Type B pancreatic cell (in vitro differentiated cells): ENCODE measurements at places on chromosomes 16 and 17. TPM values are rescaled to one million over a fixed set of nuclear protein-coding genes. Genes with fewer than 3 reads are reported as not detected.

HSD11B2 gene
- total RNA-seq: 5.4 and 8.5 TPM in 2 replicates

C16orf96 gene
- total RNA-seq: 0.14 and 0.43 TPM in 2 replicates

MEIOB gene
- total RNA-seq: not detected in 2 replicates

DNA sequence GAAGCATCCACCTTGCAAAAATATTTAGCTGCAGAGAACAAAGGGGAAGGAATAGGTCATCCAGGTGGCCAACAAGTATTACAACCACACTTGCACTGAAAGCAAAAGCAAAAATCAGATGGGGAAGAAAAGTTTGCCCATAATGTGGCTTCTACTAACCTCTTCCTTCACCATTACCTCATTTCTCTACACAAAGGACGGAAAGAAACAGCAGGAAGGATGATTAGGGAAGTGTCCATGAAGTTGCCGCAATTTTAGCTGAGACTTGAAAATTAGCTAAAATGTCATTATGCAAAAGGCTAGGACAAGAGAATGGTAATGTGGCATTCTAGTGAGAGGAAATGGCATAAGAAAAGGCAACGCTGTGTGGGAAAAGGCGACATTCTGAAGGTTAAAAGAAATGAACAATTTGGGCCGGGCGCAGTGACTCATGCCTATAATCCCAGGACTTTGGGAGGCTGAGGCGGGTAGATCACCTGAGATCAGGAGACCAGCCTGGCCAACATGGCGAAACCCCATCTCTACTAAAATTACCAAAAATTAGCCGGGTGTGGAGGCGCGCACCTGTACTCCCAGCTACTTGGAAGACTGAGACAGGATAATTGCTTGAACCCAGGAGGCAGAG is 13.7 kb downstream of the KANSL1 start:
- no peak for DNase-seq
- H3K27ac ChIP-seq: peak overlapping the region; percentile 2
- H3K27me3 ChIP-seq: no peaks in the 10 kb centered on the region
- peaks cover 10% of the 10 kb centered on the region for H3K36me3 ChIP-seq

GRCh38 chr16:13315642-13316427 is 414.4 kb downstream of the SHISA9 start:
- H3K27ac ChIP-seq: no peak overlapping the region
- no peaks in the 10 kb centered on the region for H3K4me1 ChIP-seq
- no peak for DNase-seq
- no peak overlapping the region for H3K4me3 ChIP-seq
- H3K36me3 ChIP-seq: no peaks in the 10 kb centered on the region

GRCh38 chr16:79067600-79067999 is 532.9 kb downstream of the MAF start:
- no peak for DNase-seq
- peaks cover 4% of the 10 kb centered on the region for H3K27me3 ChIP-seq
- H3K4me1 ChIP-seq: peaks cover 14% of the 10 kb centered on the region

DNA sequence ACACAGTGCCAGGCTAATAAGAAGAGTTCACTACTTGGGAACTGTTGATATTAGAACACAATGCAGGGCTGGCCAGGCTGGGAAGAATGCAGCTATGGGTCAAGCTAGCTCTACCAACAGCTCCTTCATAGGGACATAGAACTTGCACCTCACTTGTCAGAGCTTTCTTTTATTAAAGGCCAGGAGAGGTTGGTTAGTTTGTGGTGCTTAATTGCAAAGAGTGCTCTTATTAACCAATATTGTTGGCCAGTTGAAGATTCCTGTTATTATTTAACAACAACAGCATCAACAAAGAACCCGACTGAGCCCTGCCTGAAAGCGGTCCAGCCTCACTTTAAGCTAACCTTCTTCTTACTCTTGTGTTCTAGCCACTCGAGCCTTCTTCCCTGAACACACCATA is 43.4 kb upstream of the ANKFN1 start:
- H3K4me1 ChIP-seq: peaks cover 7% of the 10 kb centered on the region
- H3K36me3 ChIP-seq: no peaks in the 10 kb centered on the region
- no peak overlapping the region for H3K27ac ChIP-seq

DNA sequence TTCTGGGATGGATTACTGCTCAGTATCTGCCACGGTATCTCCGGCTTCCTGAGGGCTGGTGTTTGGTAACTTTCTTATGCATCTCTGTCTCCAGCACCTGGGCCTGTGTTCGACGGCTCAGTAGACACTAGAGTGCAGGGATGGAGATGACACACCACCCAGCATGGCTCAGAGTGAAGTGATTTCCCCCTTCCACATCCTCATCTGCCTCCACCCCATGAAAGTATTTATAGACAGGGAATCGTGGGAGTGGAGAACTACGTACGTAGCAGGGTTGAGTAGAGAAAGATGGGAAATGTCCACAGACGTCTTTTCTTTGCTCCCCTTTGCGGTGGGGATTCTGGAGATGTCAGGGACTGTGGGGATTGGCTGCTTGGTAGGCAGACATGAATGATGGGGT is 11.8 kb upstream of the SLC25A19 start:
- H3K4me3 ChIP-seq: no peak overlapping the region
- H3K4me1 ChIP-seq: no peaks in the 10 kb centered on the region
- H3K27me3 ChIP-seq: no peaks in the 10 kb centered on the region

DNA sequence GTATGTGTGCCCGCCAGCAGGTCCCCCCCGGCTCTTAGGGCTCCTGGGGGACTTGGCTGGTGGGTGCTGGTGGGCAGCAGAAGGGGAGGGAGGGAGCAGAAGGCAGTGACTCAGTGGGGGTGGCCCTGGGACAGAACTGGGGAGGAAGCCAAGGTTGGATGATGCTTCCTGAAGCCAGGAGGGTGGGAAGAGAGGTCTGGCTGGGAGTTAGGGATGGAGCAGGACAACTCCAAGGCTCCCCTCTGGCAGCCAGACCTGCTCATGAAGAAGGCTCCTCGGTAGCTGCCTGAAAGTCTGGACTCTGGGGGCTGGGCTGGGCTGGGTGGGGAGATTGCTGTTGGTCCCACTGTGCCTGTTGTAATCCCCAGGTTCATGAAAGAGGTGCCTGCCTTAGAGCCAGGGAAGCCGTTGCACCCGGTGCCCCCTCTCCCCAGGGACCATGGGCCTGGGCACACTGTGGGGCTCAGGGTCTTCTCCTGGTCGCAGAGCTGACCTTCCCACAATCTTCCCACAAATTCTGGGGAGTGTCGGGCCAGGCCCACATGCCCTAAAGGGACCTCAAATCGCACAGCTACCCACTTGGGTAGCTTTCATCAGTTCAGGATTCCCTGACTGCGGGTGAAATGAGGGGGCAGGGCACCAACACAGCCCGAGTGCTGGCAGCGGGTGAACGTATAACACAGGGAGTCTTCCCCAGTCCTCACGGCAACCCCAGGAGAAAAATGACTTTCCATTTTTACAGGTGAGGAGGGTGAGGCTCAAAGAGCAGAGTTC is 1.1 kb upstream of the PLEKHG4 start:
- H3K27ac ChIP-seq: no peak overlapping the region
- H3K36me3 ChIP-seq: no peaks in the 10 kb centered on the region
- DNase-seq: no peak
- peak overlapping the region; percentile 78 for H3K4me3 ChIP-seq
- H3K4me1 ChIP-seq: no peaks in the 10 kb centered on the region

GRCh38 chr17:40399185-40399584 is 18.5 kb downstream of the TOP2A start:
- no peaks in the 10 kb centered on the region for H3K4me1 ChIP-seq
- H3K27ac ChIP-seq: no peak overlapping the region
- DNase-seq: no peak
- H3K36me3 ChIP-seq: peaks cover 15% of the 10 kb centered on the region
- no peak overlapping the region for H3K4me3 ChIP-seq

DNA sequence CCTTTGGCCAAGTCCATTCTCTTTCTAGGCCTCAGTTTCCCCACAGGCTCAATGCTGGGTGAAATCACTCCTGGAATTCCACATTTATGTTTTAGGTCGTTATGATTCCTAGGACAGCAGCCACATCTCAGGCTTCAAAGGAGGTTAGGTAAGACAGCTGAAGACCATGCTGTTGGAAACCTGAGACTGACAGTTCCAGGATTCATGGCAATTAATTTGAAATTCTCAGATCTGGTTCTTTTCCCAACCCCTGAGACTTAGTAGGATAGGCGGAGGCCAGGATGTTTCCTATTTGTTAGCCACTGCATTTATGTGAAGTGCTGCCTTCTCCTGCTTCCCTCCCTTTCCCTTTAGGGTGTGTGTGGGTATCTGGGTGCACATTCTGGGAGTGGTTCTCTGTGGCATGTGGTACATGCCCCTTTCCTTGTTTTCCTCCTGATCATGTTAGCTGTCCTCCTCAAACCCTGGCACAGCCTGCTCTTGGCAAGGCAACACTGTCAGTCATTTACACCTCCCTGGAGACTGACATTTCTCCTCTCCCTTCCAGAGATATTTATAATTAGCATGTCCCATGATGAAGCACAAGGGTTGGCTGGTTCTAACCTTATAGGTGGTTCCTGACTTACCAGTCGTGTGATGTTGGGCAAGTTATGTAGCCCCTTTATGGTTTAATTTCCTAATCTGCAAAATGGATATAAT is 91.4 kb upstream of the SALL1 start:
- H3K4me1 ChIP-seq: peaks cover 26% of the 10 kb centered on the region
- no peak overlapping the region for H3K27ac ChIP-seq
- H3K4me3 ChIP-seq: no peak overlapping the region
- DNase-seq: no peak
- H3K27me3 ChIP-seq: peaks cover 49% of the 10 kb centered on the region

- no peak overlapping the region for H3K4me3 ChIP-seq
- H3K4me1 ChIP-seq: peaks cover 8% of the 10 kb centered on the region
- H3K27me3 ChIP-seq: peaks cover 3% of the 10 kb centered on the region
- DNase-seq: no peak
These were observed 187.6 kb downstream of the RGS9 start for GRCh38 chr17:65324611-65325342.

DNA sequence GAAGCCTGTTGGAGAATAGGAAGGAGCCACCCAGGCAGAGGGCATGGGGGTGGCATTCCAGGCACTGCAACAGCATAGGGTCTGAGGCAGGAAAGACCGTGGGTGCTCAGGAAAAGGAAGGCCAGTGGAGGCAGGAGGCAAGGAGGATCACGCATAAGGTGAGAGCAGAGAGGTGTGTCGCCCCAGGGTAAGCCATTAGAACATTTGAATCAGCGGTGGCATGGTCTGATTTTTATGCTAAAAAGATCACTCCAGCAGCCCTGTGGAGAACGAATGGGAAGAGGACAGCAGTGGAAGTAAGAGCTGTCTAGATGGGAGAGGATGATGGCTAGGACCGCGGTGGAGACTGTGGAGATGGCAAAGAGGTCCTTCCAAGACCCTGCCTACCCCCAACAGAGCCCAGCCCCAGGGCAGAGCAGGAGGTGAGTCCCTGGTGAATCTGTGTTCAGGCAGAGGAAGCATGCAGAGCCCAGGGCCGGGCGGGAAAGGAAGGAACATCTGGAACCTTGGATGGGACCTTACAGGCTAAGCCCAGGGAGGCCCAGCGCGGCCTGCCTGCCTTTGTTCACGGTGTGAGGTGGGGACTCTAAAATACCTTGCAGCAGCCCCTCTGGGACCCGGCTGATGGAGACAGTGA is 7.8 kb downstream of the LPO start:
- H3K27me3 ChIP-seq: peaks cover 93% of the 10 kb centered on the region
- DNase-seq: no peak
- no peaks in the 10 kb centered on the region for H3K36me3 ChIP-seq
- H3K27ac ChIP-seq: no peak overlapping the region
- H3K4me1 ChIP-seq: no peaks in the 10 kb centered on the region
- no peak overlapping the region for H3K4me3 ChIP-seq

DNA sequence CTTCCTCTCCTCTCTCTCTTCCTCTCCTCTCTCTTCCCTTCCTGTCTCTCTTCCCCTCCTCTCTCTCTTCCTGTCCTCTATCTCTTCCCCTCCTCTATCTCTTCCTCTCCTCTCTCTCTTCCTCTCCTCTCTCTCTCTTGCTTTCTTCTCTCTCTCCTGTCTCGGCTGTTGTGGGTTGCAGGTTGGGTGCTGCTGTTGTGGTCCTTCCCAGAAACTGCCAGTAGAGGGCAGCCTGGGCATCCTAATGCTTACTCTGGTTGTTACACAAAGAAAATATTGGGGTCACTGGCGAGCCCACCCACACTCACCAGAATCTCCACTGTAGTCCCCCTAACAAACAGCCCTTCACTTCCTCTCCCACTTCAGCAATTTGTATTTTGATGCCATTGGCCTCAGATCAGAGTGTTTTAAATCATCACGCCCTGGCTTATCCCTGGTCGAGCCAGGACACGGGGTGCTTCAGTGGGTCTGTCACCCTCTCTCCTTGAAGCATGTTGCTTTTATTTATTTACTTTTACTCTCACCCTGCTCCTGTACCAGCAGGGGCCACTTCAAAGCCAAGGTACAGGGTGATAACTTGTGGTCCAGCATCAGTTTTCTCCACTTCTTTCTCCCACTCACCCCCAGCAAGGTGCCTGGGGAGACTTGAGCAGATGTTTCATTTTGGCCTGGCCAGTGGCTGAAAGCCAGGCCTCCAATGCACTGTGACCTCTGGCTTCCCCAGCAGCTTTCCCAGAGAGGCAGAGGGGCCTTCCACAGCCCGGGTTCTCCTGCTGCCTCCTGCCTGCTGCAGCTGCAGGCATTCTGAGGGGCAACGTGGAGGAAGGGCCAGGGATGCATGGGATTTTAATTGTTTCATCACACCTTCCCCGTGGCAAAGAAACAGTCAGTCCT is 4.7 kb upstream of the MMP15 start:
- no peak for DNase-seq
- H3K36me3 ChIP-seq: no peaks in the 10 kb centered on the region

DNA sequence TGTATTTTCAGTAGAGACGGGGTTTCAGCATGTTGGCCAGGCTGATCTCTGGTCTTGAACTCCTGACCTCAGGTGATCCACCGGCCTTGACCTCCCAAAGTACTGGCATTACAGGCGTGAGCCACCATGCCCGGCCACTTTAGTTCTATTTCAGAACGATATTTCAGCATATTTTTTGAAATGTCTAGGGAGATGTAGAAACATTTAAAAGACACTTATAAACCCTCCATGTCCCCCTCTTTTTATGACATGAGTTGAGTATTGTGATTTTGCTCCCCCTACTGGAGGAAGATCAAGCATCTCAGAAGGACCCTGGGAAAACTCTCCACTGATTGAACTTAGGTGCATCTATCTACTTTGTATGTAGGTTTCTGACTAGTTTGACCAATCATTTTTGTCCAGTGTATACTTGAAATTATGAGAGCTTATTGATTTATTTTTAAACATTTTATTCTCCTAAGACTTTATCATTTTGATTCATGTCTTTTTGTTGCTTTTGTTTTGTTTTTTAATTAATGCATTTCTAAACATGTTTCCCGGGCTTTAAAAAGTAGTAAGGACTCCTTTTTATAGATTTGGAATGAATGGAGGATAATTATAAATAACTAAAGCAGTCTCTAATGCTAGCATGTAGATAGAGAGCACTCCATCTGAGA is 105.1 kb downstream of the CHD9 start:
- H3K27me3 ChIP-seq: no peaks in the 10 kb centered on the region
- H3K4me1 ChIP-seq: peaks cover 4% of the 10 kb centered on the region
- H3K4me3 ChIP-seq: no peak overlapping the region
- peaks cover 17% of the 10 kb centered on the region for H3K36me3 ChIP-seq
- DNase-seq: no peak
- no peak overlapping the region for H3K27ac ChIP-seq
